ENCODE measurements at places on chromosomes 2 and 18.

- DNase-seq: no peak
Measured at GRCh38 chr2:9214873-9215272, 8.3 kb downstream of the ASAP2 start.

- no peak for DNase-seq
Measured at GRCh38 chr2:19256121-19256601, 102.3 kb downstream of the OSR1 start.

DNA sequence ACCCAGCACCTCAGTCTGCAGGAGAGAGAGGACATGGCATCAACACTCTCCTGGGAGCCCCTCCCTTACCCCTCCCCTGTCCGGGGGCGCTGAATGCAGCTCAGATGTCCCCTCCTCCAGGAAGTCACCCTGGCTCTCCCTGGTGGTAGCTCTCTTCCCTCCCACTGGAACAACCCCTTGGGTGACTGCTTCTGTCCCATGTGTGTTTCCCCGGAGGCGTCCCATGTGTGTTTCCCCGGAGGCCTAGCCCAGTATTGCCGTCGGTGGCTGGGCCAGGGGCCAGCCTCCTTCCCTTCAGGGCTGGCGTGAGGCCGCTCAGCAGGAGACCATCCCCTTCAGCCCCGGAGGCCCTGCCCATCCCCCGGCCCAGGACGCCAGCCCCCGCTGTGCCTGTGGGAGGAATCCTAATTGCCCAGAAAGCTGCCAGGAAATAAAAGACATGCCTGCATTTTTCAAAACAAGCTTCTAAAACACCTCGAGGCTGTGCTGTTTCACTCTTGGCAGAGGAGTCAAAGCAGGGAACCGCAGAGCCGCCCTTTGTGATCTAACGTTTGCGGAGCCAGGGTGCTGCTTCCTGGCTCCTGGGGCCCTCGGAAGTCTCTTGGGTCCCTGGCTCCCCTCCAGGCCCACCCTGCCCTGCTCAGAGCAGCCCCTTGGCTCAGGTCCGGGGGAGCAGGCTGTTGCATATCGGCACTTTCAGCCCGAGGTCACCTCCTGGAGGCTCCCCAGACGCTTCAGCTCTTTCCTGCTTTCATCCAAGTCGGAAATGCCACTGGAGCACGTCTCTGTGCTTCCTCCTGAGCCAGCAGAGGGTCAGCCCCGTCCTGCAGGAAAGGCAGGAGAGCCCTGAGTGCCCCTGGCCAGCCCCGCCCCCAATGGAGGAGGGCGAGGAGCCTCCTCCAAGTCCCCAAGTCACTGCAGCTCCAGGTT is 11.4 kb downstream of the SNED1 start:
- DNase-seq: peak; percentile 28

- no peak for DNase-seq
Measured at GRCh38 chr2:42903821-42904575, 111.6 kb upstream of the HAAO start.

DNA sequence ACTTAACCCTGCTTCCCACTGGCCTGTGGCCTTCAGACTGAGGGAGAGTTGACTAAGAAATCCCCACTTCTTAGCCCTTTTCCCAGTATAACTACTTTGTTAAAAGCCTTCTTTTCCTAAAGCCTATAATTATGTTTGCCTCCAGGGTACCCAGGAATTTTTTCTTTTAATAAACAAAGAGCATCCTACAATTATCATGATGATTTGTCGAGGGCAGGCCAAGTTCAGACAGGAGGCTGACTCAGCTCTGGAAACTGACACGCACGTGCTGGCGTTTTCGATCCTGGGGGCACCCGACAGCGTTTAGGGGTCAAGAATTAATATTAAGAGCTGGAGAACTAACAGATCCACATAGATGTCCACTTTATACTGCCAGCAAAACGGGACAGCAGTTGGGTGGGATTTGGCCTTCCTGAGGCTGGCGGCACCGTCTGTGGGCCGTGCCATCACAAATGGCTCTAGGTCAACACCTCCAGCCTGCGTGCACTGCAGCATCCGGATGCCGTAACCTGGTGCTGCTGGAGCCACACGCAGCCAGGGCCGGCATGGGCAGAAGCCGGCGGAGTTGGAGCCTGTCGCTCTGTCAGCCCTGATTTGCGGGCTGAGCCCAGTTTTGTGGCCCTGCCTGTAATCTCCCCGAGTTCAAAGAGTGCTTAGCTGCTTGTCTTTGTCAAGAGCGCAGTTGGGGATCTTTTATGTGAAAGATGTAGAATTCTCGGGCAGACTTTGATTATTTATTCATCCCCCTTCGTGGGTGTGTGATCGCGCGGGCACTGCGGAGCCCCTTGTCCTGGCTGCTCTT is 191.0 kb downstream of the GLI2 start:
- DNase-seq: no peak

- DNase-seq: no peak
Measured at GRCh38 chr2:178076130-178076529, 3.6 kb upstream of the PDE11A start.
